Spinal cord (tissue), 10 donors: ENCODE measurements at places on chromosomes 3 and 15. TPM values are rescaled to one million over a fixed set of nuclear protein-coding genes. Genes with fewer than 3 reads are reported as not detected.

DNA sequence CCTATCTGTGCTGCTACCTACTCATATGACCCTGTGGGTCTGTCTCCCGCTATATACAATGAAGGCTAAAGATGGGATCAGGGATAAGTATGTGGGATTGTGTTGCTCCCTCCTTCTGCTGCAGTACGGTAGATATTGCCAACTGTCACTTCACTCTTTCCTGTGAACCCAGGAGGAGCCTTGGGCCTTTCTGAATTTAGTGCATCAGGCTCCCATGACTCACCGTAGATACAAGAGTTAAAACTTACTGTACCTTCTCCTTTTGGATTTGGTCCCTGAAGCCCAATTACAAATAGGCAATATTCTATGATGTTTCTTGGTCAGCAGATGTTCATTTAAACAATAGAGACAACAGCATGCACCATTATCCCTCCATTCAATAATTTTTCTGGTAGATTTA is 27.4 kb downstream of the MITF start:
- DNase-seq = no peak

DNA sequence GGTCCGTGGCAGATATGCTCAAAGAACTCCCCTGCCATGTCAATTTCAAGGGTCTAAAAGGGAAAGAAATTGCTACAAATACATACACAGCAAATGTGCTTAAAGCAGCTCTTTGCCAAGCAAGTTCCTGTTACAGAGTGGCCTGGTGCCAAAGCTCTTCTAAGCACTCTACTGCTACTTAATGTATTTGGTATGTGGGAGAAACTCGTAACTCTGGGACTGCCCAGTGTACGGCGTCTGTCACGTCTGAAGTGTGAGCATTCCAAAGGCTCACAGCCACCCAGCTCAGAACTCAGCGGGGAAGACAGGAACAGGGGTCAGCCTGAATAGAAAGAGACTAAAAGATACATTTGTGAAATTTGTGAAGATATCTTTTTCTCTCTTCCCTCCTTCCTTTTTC is 54.6 kb downstream of the RBMS3 start:
- DNase-seq = no peak

DNA sequence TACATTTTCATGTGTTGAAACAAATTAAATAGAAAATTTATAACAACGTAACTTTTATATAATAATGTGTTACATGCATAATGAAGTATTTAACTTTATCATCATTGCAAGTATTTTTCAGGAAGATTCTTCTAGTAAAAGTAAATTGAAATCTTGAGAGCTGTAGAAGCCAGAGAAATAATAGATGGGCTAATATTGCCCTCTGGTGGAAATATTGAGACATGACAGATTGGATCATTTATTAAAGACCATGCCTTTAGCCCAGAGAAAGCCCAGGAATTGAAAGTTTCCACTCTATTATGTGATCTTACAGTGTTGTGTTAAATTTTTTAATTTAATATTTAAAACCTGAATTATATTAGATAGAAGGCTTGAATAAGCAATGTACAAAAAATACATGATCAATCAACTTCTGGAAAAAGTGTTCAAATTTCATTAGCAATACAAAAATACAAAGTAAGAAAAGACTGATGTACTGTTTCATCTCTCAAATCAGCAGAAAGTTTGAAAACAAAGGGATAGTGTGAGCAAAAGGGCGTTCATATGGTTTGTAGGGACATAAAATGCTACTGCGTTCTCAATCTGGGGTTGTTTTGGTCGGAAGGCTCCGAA is 52.7 kb upstream of the SPTSSB start:
- DNase-seq = no peak

DNA sequence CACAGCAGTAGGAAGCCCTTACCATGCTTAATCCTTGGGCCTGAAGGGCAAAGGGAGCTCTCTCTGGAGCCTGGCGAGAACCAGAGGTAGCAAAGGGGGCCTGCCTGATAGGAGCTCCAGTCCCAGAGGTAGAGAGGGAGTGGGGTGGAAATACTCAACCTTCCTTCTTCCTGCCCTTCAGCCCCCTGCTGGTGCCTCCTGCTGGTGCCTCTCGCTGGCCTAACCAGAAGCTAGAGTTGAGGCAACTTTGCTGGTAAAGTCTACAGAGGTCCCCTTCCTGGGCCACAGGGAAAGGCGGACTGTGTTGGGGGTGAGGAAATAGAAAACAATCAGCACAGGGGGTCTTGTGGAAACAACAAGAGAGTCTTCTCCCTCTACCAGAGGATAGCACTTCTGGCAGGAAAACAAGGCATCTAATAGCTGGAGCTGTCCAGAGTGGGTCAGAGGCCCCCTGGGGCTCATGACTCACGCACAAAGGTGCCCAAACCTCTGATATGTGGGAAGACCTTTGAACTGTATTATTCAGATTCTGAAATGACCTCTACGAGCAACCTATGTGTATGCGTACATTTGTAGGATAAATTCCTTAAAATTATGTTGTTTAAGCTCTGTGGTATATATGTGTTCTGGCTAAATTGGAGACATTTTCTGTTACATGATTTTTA is 133.9 kb downstream of the LRRC28 start:
- no peak for DNase-seq

GRCh38 chr3:62493109-62493801 is 119.9 kb upstream of the FEZF2 start:
- DNase-seq = no peak

DNA sequence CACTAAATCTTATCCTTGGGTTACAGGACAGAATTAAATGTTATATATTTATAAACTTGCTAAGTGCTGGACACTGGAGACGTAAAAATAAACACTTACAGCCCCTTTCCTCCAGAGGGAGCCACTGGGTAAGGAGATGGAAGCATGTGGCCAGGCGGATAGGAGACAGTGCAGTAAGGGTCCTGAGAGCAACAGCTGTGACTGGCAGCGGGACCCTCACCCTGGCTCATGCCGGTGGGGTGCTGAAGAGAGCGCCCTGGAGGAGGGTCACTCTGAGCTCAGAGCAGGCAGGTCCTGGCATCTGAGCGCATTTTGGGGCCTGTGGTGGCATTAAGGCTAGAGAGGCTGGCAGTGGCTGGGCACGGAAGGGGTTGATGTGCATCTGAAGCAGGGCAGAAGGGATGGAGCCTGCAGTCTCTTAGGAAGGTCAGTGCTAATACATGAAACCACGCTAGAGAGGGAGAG is 16.0 kb downstream of the SEC61A1 start:
- DNase-seq = no peak

DNA sequence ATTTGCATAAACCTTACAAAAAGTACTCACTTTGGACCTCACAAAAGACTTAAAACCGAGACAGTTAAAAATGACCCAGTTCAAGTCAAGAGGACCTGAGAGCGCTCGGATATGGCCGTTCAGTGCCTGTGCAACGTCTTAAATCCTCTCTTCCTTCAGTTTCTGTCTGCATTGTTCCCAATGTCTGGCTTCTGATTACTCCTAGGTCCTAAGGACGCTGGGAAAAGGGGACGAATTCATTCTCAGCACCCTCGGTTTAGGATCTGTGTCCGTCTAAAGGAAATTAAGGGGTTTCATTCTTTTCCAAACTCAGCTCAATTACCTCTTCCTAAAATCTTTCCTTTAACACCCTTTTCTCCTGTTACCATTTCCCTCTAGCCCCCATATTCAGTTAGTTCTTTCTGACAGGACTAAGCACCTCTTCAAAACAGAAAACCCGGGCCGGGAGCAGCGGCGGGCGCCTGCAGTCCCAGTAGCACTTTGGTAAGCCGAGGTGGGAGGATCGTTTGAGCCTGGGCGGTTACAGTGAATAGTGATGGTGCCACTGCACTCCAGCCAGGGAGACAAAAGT is 970 bp downstream of the DPPA4 start:
- DNase-seq = no peak

- no peak for DNase-seq
These were observed 4.0 kb downstream of the TNFAIP8L3 start for GRCh38 chr15:51090753-51091152.

DNA sequence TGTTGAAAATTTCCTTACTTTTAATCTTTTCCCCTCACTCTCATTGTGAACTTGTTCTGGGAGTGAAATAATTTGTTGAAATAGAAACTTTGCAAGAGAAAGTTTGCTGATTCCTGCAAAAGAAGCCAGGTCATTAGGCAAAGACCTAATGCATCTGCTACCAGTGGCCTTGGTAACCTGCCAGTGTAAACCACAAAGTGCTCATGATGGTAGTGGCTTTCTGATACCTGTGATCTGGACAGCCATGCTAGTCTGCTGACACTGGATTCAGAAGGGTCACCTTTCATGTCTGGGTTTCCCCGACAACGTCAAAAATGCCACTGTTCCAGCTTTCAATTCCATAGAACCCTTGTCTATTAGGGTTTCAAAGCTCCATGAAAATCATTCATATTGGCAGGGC is 123.7 kb upstream of the MCTP2 start:
- DNase-seq = no peak

GRCh38 chr15:96115642-96116041 is 214.9 kb upstream of the NR2F2 start:
- DNase-seq = no peak

DNA sequence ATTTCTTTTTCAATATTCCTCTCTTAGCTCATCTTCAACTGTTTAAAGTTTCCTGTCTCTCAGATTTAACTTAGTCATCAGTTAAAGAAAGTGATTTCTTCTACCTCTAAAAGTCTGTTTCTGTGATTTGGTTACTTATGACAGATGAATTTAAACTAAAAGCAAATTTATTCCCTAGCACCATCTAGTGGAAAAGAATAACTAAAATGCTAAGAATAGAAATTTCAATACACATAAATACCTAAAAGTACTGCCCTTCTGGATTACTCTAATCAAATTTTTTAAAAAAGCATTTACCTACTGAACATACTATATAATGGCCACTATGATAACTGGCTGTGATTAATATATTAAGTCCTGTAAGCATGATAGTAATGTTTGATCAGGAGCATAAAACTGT is 14.0 kb upstream of the ZCWPW2 start:
- peak; percentile 37 for DNase-seq

- DNase-seq = no peak
These were observed 29.5 kb downstream of the ARHGAP31 start for GRCh38 chr3:119323723-119324085.

Gene TNFSF10
- total RNA-seq = 19.1 TPM

Gene GOLGA6A
- total RNA-seq = 0.28 TPM

Gene GPR62
- 4.6 TPM for total RNA-seq

- DNase-seq = no peak
These were observed 111.1 kb upstream of the GPR149 start for GRCh38 chr3:154540950-154541604.

Gene STRA6
- total RNA-seq = 9.4 TPM

Gene PAQR5
- total RNA-seq = 9.3 TPM

DNA sequence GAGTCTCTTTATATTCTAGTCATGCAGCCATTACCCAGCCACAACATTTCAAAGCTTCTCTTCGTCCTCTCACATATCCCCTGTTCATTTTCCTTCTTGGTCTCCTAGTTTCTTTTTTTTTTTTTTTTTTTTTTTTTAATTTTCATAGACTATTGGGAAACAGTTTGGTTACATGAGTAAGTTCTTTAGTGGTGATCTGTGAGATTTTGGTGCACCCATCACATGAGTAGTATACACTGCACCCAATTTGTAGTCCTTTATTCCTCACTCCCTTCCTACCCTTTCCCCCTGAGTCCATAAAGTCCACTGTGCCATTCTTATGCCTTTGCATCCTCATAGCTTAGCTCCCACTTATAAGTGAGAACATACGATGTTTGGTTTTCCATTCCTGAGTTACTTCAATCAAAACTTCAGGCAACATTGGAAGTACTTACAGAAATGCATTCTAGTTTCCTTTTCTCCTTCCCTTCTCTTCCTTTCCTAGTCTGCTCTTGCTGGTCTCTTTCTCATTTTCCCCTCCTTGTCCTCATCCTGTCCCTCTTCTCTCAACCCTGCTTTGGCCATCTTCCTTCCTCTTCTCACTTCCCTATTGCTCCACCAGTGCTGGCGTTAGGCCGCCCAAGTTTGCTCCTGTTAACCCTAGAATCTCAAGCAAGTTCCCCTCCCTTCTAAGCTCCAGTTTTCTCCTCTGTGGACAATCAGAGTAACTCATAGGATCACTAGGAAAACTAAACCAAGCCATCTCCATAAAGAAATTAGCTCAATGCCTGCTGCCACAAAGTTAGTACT is 4.8 kb downstream of the ATP8B4 start:
- no peak for DNase-seq

Gene PTX3
- 5.6 TPM for total RNA-seq

Gene RYR3
- total RNA-seq = 13.0 TPM

GRCh38 chr3:14371573-14372474 is 30.6 kb upstream of the SLC6A6 start:
- DNase-seq = peak; percentile 44

- DNase-seq = no peak
These were observed 20.6 kb downstream of the SPSB4 start for GRCh38 chr3:141071681-141072260.

DNA sequence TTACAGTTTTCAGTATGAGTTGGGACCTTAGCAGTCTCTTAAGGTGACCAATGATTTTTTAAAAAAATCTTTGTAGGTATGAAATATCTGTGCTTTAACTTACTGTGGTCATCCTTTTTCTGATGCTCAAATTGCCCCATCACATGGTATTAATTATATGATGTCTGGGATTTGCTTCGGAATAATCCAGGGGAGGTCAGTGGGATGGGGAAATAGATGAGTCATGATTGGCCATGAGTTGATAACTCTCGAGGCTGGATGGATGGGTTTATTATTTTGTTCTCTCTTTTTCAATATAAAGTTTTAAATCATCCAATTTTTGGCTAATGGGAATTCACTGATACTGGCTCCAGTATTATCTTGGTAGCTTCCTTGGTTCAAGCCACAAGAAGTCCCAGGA is 370.3 kb upstream of the TPM1 start:
- no peak for DNase-seq
